NCI-H774 (cell line): ENCODE measurements at places on chromosomes 13 and 19.

DNA sequence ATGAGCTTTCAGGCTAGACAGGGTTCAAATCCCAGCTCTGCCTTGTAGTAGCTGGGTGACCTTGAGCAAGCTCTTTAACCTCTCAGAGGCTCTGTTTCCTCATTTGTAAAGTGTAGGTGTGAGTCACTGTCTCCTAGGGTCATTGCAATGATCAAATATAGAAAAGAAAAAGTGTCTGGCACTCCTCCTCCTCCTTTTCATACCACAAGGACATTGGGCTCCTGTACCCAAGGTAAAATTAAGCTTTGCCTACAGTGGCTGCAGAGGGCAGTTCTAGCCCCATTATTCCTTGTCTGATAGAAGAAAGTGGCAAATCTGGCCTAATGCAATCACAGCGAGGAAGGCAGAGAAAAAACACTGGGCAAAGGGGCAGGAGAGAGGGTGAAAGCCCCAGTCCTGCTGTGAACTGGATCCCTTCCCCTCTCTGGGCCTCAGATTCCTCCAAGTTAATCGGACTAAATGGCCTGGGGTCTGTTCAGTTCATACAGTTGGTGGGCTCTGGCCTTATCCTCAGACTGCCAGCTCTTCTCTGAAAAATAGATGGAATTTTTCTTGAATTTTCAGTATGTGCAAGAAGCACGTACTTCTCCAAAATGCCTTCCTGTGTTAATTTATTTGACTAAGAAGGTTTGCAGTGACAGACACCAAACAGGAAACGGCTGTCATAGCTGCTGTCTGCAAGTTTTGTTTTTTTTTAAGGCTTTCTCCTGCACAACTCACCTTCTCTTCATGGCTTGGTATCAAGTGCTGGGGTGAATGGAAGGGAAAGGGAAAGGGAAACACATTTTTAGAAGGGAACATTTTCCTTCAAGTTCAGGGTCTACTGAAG is 35.3 kb downstream of the RGCC start:
- DNase-seq, result no peak

- DNase-seq, result no peak
Measured at GRCh38 chr13:107376341-107377125, 808.6 kb upstream of the ARGLU1 start.

GRCh38 chr19:53947624-53948023 is 15.1 kb upstream of the CACNG8 start:
- DNase-seq, result no peak

GRCh38 chr13:77583581-77583980 is 48.1 kb downstream of the SCEL start:
- DNase-seq, result no peak

- DNase-seq, result no peak
Measured at GRCh38 chr13:50359041-50359367, 343.8 kb downstream of the KCNRG start.

- DNase-seq, result no peak
Measured at GRCh38 chr13:100940658-100941057, 266.1 kb upstream of the TMTC4 start.

DNA sequence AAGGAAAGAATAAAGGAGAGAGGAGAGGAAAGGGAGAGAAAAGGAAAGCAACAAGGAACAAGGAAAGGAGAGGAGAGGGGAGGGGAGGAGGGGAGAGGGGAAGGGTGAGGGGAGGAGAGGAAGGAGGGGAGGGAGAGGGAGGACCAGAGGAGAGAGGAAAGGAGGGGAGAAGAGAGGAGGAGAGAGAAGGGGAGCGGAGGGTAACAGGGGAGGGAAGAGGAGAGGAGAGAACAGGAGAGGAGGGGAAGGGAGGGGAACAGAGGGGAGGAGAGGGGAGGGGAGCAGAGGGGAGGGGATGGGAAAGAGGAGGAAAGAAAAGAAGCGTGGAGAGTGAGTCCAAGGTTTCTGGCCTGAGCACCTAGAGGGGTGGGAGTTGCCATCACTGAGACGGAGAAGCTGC is 26.7 kb downstream of the FAAP24 start:
- no peak for DNase-seq

DNA sequence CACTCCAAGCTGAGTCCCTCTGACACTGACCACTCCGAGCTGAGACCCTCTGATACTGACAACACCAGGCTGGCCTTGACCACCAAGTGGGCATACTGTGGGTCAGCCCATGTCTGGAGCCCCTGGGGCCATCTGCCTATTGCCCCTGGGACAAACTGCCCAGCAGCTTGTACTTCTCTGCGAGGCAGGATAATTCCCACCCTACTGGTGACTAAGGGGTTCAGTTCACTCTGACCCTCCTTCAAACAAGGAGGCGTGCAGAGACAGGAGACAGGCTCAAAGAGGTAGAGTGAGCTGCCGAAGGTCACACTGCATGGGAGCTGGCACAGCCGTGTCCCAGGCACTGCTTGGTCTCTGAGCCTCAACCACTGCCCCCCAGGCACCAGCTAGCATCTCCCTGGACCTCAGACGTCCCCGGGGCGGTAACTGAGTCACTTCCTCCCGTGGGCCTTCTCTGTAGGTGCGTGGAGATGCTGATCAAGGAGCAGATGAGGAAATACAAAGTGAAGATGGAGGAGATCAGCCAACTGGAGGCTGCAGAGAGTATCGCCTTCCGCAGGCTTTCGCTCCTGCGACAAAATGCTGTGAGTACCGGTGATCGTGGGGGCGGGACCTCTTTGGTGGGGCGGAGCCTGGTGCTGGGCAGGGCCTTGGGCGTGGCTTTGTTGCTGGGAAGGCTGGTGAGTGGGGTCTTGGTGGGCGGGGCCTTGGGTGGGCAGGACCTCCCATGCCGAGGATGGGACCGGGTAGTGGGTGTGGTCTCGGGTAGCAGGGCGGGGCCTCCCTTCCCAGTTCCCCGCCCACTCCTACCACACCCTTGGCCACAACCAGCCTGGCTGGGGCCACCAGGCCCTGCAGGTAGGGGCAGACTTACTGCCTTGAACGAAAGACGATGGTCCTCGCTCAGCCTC is 5.8 kb upstream of the USE1 start:
- peak; percentile 17 for DNase-seq

GRCh38 chr19:13269348-13269747 is 119.1 kb downstream of the IER2 start:
- no peak for DNase-seq

DNA sequence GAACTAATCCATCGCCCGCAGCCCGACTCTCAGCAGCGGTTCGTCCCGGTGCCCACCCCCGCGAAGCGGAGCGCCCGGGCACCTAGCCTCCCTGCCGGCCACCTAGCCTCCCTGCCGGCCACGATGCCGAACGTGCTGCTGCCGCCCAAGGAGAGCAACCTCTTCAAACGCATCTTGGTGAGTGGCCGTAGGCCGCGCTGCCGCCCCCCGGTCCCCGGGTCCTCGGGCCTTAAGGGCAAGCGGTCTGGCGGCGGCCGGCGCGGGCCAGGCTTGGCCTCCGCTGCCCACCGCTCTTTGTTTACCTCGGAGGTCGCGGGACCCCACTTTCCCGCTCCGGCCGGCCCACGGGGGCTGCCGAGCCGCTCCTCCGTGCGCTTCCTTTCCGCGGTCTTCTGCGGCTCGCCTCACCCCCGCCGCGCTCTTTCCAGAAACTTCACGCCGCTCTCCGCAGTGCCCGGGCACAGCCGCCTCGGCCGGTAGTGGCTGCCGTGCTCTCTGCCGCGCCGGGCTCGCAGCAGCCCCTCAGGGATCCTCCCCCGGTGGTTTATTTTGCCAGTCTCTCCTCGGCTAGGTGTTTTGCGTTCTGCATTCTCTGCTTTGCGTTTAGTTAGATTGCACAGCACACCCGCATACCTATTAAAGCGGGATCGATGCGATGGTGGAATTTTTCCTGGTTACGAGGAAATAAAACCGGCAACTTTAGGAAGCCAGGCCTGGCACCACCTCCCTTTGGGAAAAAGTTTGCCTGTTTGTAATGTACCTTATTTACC is 524 bp downstream of the NAA16 start:
- no peak for DNase-seq

DNA sequence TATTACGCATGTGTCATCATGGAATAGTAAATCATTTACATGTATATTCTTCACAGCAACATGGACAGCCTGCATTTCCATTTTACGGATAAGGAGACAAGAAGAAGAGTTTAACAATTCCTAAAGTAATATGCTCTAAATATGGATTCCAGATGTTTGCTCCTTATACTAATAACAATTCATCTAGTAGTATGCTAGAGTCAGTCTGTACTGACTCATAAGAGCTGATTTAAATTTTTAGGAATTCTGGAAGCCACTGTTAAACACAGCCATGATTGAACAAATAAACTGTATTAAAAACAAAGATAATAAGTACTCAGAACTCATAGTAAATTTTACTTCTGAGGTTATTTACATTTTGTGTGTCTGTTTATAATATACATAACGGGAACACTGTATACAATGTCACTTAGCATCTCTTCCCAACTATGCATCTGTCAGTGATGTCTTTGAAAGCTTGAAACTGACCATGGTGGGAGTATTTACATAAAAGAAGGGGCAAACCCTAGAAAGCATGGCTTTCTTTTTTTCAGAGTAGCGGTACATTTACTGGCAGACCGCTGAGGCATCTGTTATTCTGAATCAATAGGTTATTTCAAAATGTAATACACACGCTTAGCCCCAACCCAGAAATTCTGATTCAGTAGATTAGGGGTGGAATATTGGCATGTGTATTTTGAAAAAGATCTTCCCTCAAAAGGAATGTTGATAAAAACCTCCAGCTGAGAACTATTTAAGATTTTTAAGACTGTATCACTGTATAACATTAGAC is 12.9 kb downstream of the ZC3H13 start:
- no peak for DNase-seq

DNA sequence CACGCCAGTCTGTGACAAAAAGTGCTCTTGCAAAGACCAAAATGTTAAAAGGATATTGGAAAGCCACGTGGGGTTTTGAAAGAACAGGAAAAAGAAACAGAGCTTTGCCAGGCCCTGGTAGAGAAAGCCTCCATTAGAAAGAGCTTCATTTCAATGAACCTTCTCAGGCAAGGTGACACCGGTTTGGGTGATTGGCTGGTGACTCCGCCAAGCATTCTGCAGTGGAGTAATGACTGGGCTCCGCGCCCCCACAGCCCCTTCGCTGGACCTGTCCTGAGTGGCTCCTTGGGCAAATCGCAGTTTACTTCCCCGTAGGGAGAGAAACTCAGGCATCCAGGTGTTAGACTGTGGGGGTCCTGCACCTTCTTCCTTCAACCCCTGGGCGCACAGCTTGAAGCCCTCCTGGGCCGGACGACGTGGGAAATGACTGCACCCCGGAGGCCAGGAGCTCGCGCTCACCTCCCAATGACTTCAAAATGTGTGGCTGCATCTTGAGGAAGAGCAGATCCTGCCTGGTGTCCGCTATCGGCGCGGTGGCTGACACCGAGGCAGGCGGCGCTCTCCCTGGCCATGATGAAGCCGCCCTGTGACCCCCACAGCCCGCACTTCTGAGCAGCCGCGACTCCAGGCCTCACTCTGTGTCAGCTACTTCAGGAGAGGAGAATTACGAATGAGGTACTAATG is 444.6 kb upstream of the SGCG start:
- no peak for DNase-seq
